Astrocyte of the cerebellum (primary cell): ENCODE measurements at places on chromosomes 7 and 10.

DNA sequence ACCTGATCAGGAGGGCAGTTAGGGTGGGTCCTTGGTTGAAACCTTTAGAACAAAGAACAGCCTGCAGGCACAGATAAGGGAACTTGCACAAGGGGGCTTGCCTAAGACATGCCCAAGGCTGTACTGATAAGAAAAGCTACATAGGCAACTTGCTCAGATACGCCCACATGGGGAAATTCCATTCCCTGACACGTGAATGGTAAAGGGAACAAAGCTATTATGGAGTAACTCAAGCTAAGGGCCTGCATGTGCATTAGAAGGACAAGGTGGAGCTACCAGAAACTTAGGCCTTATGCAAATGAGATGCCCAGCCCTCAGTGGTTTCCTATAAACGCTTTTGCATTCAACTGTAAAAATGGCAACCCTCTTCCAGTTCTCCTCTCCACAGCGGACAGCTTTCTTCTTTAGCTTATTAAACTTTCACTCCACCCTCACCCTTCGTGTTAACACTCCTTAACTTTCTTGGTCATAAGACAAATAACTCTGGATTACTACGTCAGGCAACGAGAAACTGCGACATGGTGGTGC is 1192.1 kb upstream of the CELF2 start:
- no peak for DNase-seq

- DNase-seq: no peak
Measured at GRCh38 chr7:155715111-155715805, 70.8 kb downstream of the RBM33 start.

GRCh38 chr10:6148251-6148701 is 54.5 kb upstream of the PFKFB3 start:
- DNase-seq: no peak

DNA sequence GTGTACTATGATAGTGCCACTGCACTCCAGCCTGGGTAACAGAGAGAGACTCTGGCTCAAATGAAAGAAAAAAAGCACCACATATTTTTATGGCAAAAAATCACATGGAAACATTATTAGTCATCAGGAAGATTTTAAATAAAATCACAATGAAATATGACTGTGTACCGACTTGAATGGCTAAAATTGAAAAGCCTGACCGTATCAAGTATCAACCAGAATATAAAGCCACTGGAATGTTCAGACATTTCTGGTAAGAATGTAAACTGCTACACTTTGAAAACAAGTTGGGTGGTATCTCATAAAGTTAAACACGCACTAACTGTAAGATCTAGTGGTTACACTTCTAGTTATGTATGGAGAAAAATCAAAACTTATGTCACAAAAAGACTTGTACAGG is 306.7 kb upstream of the MBL2 start:
- DNase-seq: peak; percentile 1

- DNase-seq: no peak
Measured at GRCh38 chr10:80100861-80101695, 22.6 kb downstream of the TMEM254 start.

DNA sequence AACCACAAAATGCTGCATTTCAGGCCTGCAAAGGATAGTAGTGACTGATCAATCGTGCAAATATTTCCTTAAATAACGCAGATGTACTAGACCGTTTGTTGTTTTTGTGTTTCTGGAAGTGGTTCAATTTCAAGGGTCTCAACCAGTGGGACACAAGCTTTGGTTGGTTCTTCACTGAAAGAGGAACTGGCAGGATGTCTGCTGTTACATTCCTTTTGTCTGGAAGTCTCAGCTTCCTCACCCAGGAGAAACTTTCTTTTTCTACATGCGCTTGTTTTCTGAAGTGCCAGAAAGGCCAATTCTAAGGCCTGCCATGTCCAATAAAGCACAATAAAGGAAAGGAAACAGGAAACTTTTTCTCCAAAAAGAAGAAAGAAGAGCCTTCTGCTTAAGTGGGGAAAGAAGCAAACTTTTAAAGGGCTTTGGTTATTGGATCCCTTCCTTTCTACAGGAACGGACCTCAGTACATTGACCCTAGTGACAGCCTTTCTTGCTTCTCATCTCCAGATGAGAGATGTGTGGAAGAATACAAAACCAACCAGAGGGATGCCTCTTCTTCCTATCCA is 4.1 kb downstream of the DKK1 start:
- no peak for DNase-seq

GRCh38 chr7:102094316-102094650 is 192.4 kb upstream of the SH2B2 start:
- DNase-seq: no peak

DNA sequence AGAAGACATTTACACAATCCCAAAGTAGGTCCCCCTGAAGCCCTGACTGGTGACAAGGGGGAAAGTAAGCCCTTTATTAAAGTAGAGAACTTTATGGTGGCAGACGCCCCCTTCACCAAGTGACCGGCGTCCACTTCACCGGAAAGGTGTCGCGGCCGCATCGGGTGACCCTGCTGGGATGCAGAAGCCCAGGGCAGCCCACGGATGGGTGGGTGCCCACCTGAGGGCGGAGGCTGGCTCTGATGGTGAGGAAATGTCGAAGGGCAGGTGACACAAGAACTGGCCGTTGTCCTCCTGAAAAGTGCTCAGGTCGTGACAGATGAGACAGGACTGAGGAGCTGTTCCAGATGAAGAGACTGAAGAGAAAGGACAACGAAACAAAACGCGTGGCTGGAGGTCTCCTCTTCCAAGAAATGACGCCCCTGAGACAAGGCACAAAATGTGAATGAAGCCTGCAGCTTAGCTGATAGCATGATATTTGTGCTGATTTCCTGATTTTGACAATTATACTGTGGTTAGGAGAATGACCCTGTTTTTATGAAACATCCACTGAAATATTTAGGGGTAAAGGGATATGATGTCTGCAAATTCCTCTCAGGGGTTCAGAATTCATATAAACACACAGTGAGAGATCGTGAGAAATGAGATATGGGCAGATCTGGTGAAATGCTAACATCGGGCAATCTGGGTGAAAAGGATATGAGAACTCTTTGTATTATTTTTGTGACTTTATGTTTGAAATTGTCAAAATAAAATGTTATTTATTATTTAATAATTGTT is 123.9 kb downstream of the PRKAG2 start:
- DNase-seq: no peak

DNA sequence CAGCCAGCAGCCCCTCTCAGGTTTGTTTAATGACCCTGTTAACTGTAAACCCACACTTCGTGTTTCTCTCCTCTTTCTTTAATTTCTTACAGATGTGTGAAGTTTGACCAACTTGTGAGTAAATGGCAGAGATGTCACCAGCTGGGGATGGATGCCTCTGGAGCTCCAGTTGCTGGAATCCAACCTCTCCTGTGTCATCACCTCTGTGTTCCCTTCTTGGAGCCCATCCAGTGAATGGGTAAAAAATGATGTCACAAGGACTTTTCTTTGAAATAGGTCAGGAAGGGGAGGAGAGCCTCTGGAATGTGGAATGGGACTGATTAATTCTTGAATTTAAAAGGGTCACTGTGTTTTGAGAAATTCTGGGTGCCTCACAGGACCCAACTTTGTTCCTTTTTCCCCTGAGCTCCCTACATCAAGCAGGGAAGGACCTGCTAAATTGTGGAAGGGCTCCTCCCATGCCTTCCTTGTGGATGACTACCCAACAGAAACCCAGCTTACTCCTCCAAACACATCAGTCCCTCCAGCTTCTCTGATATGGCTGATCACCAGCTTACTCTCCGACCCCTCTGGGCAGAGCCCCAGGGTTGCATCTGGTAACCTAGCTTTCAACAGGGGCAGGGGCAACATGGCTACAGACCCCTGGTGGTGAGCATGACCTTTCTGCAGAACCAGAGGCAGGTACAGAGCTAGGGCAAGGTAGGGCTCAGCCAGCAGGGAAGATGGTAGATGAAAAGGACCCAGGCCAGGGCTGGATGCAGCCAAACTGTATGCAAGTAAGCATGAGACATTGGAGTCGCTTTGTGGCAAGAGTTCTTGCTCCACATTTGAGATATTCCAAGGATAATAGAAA is 67.5 kb downstream of the STRA8 start:
- DNase-seq: no peak

GRCh38 chr7:148492157-148492860 is 98.3 kb upstream of the C7orf33 start:
- DNase-seq: no peak

- DNase-seq: no peak
Measured at GRCh38 chr10:131865223-131865917, 35.4 kb upstream of the PPP2R2D start.
